ENCODE measurements at places on chromosomes 2 and 18.
A peak's percentile ranks its signal among the peaks of the same experiment; 100 is the strongest.

DNA sequence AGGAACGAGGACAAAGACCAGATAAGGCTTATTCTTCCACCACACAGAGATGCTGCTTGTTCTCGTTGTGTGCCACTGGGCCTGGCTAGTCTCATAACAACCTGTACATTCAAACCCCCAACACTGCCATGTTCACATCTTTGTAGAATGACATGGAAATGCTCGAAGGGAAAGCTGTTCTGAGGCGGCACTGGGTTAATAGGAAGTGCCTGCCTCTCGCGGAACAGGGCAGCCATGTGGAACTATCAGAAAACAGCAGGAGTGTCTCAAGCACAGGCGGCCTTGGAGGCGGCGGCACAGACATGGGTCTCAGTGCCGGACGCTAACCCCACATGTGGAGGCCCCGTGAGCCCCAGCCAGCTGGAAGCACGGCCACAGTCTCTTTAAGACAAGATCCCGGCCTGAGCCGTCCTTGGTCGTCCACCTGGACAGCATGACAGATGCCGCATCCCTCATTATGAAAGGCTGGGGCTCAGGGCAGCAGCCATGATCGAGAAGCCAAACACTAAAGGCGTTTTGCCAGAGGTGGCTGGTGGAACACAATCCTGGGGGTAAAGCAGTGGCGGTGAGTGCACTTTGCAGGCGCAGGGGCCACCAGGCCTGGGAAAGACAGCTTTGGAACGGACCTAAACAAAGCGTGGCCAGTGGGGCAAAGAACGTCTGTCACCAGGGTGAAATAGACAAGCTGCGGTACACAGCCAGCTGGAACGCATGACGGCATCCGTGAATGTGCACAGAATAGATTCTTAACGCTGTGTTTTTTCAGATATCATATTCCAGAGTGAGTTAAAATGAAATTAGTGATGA is 161.0 kb downstream of the HDAC4 start:
- peak; percentile 44 for DNase-seq

DNA sequence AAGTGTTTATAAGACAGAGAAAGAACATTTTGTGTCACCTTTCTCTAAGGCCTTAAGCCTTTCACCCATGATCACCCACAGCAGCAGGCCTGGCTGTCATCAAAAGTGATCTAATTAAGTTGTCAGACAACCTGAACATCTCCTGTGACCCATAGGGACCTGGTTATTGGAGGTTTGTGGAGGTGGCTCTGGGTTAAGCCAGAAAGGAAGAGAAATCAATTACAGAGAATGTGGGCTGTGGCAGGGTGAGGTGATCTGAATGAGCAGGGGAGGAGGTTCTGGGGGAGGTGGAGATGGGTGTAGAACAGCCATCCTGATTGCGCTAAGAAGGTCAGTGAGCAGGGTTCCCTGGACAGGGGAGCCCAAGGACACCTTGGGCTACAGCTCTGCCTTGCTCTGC is 170.8 kb downstream of the FSHR start:
- DNase-seq: no peak

DNA sequence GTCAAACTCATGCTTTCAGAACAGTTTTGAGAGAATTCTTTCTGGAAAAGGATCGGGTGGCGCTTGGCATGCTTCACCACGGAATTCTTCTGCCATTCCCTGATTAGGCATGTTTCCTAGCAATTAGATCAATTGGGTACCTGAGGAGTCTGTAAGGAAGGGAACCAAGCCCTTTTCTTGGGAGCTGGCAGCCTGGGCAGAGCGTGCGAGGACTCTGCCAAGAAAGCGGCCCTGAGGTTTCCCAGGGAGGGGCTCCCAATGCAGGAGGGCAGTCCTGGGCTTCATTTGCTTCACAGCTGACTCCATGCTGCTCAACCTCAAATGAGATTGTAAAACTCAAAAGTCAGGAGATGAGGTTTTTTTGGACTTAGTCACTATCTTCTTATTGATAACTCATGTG is 60.3 kb downstream of the MYCN start:
- no peak for DNase-seq

GRCh38 chr2:39109537-39109936 is 11.3 kb downstream of the SOS1 start:
- no peak for DNase-seq

GRCh38 chr2:165927353-165927752 is 26.2 kb downstream of the TTC21B start:
- DNase-seq: no peak

DNA sequence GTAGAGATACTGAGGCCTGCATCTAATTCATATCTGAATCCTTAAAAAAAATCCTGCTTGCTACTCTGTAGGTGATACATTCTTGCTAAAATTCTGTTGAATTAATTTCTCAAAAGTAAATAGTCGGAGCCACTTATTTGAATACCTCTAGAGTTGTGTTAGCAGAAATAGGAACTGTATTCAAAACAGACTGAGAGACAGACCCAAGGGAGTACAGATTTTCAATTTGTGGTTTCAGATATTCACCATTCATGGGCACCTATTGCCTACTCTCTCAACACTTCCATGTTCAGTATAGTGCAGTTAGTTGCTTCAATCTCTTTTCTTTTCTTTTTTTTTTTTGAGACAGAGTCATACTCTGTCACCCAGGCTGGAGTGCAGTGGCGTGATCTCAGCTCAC is 46.6 kb upstream of the CTLA4 start:
- no peak for DNase-seq

- DNase-seq: peak; percentile 76
Measured at GRCh38 chr2:74552914-74553811, 579 bp downstream of the LOXL3 start.

GRCh38 chr2:55097082-55097460 is 46.8 kb upstream of the RTN4 start:
- DNase-seq: no peak

DNA sequence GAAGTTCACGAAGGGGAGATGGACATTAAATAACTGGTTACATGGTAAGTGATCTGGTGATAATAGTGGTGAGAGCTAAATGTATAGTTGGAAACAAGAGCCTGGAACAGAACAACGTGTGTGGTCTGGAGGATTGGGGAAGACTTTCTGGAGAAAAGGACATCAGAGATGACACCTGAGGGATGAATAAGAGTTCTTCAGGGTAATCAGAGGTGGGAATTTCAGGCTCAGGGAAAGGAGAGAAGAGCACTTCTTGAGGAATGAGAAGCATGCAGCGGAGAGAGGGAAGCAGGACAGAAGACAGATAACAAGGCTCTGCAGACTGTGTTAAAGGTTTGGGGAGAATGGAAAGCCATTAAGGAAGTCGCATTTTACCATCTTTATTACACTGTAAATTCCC is 450.7 kb downstream of the TNS1 start:
- no peak for DNase-seq

DNA sequence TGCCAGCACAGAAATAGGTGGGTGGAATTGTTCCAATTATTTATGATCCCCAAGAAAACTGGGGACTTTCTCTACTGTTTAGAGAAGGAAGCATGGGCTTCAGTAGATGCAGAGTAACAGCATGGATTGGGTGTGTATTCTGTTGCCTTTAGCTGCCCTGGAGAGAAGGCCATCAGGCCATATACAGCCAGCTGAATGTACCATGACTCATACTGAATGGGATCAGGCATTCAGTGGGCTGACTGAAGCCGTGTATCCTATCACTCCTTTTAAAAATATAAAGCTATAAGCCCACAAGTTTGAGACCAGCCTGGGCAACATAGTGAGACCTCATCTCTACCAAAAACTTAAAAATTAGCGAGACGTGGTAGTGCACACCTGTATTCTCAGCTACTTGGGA is 16.7 kb upstream of the PLEKHM3 start:
- DNase-seq: no peak

GRCh38 chr18:62777814-62778213 is 62.5 kb downstream of the PHLPP1 start:
- no peak for DNase-seq

- DNase-seq: no peak
Measured at GRCh38 chr2:148338541-148338940, 306.0 kb upstream of the EPC2 start.

Data from neural progenitor cell (in vitro differentiated cells).